ENCODE measurements at places on chromosomes 16 and 17.

- no peak for DNase-seq
These were observed 23.2 kb upstream of the NAGLU start for GRCh38 chr17:42512733-42513251.

GRCh38 chr17:75345514-75346167, 56.4 kb upstream of the SLC25A19 start:
- DNase-seq, result peak; percentile 39

- no peak for DNase-seq
These were observed 8.7 kb downstream of the SMURF2 start for GRCh38 chr17:64653325-64653984.

- no peak for DNase-seq
These were observed 106.6 kb downstream of the AIPL1 start for GRCh38 chr17:6328279-6328678.

DNA sequence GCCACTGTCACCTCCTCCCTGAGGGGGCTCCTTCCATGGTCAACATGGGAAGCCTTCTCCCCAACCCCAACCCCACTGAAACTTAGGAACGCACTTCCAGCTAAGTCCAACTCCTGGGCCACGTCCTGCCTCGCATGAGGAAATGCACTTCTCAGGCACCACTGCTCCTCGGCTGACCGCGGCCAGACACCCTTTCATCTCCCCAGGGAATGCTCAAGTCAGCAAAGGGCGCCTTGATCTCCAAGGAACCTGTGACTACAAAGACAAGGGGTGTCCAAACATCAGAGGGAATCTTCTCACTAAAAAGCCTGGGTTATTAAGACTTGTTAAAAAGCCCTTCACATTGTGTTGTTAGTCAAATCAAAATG, 124.9 kb upstream of the HSBP1 start:
- DNase-seq, result no peak

DNA sequence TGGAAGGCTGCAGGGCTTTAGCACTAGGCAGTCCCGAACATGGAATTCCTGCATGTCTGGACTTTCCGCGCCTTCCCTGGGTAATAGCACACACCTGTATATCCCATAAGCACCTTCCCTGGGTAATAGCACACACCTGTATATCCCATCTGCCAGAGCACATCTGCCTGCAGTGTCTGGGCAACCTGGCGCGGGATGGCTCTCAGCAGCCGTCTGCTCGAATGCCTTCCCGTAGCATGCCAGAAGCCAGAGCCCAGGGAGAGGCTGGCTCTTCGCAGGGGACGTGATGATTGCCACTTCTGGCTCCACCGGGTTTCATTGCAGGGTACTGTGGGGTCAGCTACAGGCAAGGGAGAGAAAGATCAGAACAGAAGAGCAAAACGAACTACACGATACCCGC, 21.3 kb downstream of the MBTPS1 start:
- DNase-seq, result no peak

DNA sequence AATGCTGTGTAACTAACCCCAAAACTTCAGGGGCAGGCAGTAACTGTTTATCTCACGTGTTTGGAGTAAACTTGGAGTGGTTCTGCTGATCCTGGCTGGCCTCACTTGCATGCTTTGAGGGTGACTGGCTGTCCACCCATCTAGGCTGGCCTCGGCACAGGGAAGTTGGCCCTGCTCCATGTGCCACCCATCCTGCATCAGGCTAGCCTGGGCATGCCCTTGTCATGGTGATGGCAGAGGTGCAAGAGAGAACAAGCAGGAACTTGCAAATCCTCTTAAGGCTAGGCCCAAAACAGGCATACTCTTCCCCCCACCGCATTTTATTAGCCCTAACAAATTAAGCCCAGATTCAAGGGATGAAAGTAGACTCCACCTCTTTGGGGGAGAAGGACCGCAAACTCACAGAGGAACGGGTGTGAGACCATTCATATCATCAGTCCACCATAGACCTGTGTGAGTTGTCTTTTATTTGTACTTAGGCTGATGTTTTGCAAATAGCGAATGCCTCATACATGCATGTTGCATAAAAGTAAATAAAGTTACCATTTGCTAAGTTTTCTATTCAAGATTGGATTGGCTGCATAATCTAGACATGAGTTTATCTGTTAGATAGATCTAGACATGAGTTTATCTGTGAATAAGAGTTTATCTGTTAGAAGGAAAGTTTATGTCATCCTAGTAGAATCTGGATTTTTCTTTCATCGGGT, 221.0 kb downstream of the CCDC182 start:
- no peak for DNase-seq

GRCh38 chr16:14286368-14287230, 215.5 kb downstream of the MRTFB start:
- peak; percentile 55 for DNase-seq

DNA sequence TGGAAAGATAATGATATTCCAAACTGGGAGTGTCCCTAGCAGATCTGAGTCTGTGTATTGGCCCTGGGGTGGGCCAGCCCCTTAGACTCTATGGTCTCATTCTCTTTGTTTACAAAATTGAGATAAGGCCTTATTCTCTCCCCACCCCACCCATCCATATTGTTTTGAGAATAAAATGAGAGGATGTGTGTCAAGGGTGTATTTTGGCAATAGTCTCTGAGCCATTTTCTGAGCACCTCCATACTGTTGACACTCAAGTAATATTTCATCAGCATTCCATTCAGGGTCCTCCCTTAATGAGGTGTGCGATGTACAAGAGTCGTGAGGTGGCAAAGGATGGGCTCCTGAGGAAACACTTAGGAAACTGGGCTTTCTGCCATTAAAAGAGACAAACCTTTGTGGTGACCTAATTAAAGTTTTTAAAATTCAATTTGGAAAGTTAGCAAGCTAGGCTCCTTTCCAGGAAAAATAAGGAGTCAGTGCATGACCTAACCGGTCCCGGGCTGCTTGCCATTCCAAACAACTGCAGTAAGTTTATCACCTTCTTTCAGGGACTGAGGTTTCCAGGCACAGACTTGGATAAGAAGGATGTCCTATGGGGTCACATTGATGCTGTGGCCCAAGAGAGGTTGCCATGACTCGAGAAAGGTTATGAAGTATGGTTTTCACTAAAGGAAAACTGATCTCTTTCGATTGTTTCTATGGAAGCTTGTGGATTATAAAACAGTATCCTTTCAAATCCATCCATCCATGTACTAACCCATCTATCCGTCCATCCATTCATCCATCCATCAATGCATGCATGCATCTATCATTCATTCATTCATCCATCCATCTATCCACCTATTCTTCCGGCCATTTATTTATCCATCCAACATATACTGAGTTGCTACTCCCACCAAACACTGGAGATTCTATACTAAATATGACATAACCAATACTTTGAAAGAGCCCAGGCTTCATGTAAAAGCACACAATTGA, 443.3 kb downstream of the UTP18 start:
- no peak for DNase-seq

GRCh38 chr16:3470723-3471122, 24.6 kb downstream of the C16orf90 start:
- no peak for DNase-seq

- DNase-seq, result no peak
These were observed 594 bp upstream of the DNAJC7 start for GRCh38 chr17:42017866-42018200.

- DNase-seq, result no peak
These were observed 20.2 kb downstream of the GNAO1 start for GRCh38 chr16:56211435-56211981.

DNA sequence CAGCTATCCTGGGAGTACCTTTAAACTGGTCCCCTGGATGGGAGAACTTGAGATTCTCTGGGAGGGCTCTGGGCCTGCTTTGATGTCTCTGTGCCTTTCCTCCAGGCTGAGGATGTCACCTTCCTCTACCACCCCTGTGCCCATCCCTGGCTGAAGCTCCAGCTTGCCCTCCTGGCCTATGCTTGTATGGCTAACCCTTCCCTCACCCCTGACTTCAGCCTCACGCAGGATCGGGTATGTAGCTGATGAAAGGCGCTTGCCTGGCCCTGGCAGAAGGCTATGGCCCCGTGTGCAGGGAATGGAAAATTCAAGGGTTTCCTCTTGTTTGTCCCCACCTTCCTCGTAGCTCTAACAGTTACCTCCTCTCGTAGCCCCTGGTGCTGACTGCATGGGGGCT, 3.0 kb downstream of the TP53I13 start:
- DNase-seq, result no peak

DNA sequence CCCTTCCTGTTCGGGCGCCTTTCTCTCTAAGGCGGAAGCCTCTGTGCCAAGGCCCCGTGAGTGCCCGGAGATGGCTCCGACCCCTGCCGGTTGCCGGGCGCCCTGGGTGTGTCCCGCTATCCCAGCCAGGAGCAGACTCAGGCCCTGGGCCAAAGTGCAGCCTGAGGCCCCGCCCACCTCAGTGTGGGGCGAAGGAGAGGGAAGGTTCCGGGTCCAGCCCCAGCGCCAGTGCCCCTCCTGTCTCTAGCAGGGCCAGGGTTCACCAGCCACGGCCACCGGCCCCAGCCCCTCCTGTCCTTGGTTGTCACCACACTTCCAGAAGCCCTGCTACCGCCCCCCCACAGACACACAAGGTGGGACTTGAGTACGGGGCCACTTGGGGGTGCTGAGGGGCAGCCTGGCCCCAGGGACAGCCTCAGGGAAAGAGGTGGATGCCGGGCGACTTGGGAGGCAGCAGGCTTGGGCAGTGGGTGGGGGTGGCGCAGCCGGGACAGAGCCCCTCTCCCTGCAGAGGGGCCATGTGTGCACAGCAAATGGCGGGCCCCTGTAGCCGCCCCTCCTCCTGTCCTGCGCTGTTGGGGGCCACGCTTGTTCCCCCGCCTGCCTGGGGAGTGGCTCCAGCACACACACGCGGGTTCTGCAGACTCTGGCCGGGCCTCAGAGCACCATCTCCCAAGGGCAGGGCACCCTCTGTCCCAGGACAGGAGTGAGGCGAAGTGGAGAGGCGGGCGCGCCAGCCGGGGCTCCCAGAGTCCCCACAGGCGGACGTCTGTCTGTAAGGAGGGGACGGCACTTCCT, 6.0 kb downstream of the C1QTNF8 start:
- no peak for DNase-seq

Measured in CD4-positive, alpha-beta T cell treated with Interleukin-10 for 1 hour (primary cell).